ENCODE measurements at places on chromosomes 7 and 10.
A peak's percentile ranks its signal among the peaks of the same experiment; 100 is the strongest.

DNA sequence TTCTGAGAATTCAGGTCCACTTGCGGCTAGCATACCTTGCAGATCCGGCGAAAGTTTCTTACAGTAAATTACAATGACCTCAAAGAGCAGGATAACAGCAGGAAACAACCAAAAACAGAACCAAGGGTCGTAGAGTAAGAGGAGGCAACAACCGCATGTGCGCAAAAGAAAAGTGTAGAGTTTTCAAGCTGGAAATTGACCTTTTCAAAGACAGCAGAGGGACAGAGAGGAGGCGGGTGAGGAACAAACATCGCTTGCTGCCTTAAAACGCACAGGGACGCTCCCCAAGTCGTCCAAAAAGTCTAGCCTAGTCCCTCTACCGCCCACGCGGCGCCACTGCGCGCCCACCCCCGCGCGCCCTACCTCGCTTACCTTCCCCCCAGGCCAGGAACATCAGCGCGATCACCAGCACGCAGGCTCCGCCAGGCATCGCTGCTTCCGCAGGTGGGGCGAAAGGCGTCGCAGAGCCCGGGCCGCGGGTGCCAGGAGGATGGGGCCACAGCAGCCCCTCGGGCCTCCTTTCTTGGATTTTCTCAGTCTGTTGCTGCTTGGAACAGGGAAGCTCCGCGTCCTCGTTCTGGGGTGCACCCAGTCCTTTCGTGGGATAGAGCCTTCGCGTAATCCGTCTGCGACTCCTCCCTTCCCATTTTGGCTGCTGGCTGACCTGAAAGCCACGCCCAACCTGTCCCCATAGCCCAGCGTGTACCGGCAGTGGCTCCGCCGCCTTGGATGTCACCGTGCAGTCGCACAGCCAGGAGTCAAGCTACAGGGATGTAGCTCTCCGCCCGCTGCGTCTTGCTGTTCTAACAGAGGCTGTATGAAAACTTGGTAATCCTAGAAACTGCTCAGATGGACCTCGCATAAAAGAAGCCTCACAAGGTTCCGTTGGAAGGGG is at the start of gene VWDE:
TSS of gene VWDE (minus strand) at position 579 of the 895 bp plus-strand sequence. CDS start at position 430, 149 bp downstream.
- DNase-seq = peak; percentile 19

- DNase-seq = no peak
These were observed 144.2 kb downstream of the MDFIC start for GRCh38 chr7:115066050-115066449.

- no peak for DNase-seq
These were observed 214.2 kb downstream of the GRID1 start for GRCh38 chr10:86152354-86152753.

DNA sequence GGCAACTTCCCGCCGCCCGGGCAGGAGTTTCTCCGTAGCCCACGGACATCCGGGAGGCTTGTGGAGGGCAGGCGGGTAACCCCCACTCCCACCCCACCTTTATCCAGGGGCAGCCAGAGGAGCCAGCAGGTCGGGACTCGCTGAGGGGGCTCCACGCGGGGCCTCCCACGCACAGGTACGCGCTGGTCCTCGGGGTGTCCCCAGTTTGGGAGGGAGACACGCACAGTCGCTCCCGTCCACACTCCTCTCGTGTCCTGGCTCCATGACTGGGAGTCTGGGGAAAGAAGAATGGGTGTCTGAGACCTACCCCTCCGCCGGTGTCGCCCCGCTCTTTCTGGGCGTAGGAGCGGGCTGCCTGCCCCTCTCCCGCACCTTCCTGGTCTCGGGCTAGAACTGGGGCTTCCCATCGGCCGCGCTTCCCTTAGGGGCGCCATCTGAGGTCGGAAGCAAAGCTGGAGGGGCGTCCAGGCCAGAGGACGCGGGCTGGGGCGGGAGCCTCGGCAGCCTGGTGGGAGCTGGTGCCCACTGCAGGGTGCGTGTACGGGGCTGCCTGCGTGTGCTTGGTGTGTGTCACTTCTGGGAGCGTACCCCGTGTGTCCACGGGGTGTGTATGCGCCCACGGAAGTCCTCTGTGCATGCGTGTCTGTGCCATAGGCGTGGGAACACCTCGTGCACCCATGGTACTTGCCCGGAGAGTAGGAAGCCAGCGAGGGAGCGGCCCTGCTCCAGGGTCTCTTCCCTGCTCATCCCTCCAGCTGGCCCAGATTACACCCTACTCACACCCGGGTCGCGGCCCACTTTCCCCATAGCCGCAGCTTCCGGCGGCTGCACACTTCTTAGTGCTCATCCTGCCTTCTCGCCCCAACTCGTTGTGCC is 73.0 kb upstream of the LEP start:
- DNase-seq = no peak

GRCh38 chr7:48292949-48293348 is 121.7 kb downstream of the ABCA13 start:
- no peak for DNase-seq

DNA sequence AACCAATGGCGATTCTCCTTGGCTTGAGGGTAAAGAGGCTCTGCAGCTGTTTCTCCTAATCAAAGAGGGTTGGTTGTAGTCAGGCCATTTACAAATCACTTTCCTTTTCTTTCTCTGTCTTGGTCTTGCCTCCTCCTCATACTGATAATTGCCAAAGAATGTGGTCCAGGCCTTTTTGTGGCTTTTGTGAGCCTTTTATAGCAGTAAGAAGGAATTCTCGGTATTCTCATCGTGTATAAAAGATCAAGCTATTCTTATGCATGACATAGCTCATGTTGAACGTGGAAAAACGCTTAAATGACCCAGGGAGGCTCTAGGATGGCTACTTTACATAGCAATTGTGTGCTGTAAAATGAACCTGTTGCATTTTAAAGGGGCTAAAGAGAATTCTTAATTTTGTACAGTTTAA is 62.6 kb downstream of the RBM20 start:
- DNase-seq = no peak

- peak; percentile 19 for DNase-seq
These were observed 60.8 kb downstream of the CHN2 start for GRCh38 chr7:29255199-29255878.

- DNase-seq = no peak
These were observed 963.3 kb downstream of the LRMDA start for GRCh38 chr10:76394707-76395042.

- no peak for DNase-seq
These were observed 1.1 kb downstream of the JMJD1C start for GRCh38 chr10:63464402-63465292.

GRCh38 chr7:101542527-101543241 is 86.4 kb downstream of the MYL10 start:
- no peak for DNase-seq

DNA sequence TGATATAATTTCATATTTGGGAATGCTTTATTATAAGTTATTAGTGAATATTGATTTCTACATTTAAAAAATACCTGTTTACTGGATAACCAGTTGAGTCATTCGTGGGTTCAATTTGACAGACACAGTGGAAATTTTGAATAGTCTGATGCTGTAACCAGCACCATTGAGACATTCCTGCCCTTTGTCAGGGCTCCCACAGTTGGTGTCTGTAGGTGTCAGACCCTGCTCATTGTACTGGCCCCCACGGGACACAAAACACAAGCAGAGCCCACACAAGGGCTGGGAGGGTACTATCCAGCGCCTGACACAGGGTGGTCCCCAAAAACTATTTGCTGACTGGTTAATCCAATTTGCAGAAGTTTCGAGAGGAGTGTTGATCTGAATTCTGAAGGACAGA is 35.9 kb downstream of the EEPD1 start:
- no peak for DNase-seq

- no peak for DNase-seq
These were observed 76.8 kb upstream of the NANOS1 start for GRCh38 chr10:118952493-118953295.

DNA sequence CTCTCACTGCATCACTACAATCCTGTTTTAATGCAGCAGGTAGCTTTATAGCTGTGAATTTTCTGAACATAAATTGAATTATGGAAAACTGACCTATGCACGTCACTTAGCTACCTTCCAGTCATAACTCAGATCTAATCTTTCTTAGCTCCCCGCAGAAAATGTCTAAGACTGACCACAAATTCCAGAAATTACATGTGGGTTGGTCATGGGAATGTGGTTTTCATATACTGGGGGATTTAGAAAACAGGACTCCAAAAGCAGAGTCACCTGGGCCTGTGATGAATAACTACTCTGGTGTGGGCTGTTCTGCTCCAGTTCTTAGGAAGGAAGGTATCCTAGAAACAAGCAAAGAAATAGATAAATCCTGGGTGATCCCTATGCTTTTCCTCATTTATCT is 178.4 kb upstream of the LRRTM3 start:
- no peak for DNase-seq

GRCh38 chr7:137539111-137539715 is 195.7 kb upstream of the PTN start:
- no peak for DNase-seq

- no peak for DNase-seq
These were observed 47.8 kb downstream of the CDHR3 start for GRCh38 chr7:106010866-106011265.

- DNase-seq = no peak
These were observed 137.8 kb upstream of the TNS3 start for GRCh38 chr7:47719675-47720074.

DNA sequence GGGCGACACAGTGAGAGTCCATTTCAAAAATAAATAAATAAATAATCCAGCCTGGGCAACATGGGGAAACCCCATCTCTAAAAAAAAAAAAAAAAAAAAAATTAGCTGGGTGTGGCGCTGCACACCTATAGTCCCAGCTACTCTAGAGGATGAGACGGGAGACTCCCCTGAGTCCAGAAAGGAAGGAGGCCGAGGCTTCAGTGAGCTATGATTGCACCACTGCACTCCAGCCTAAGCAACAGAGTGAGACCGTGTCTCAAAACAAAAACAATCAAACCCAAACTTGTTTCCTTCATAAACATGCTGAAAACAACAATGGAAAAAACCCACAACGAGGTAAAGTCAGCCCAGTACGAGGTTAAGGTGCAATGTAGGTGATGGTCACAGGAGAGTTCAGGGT is 1.2 kb downstream of the COX19 start:
- no peak for DNase-seq

DNA sequence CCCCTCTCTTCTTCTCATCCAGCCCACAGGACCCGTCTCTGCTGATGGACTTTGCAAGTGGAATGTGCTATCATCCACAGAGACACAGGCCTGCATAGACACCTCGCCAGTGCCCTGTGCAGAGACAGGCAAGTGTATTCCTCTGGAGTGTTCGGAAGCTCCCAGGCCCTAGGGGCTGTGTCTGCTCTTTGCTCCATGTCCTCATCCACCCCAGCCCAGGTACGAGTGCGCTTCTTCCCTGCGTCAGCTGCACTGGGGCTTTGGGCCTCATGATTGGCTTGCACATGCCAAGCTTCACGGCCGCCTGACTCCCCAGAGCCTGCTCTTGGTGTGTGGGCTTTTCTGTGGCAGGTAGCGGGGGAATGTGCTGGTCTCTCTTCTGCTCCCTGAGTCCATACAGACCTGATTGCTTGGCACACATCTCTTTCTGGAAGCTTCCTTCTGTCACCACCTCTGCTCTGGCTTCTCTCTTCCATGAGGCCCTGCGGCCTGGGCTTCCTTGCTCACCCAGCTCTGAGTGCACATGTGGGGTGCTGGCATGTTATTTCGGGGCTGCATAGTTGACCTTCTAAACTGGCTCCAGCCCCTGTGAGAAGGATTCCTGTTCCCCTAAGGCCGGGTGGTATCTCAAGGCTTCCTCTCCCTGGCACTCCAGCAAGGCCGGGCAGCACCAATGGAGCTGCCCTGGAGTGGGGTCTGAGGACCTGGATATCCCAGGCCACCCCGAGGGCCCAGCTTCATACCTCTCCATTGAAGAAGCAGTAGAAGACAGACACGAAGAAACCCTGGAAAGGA is 27.8 kb downstream of the CRHR2 start:
- no peak for DNase-seq

GRCh38 chr10:29749150-29749549 is 114.4 kb upstream of the SVIL start:
- DNase-seq = no peak

- DNase-seq = no peak
These were observed 897.8 kb downstream of the CNTNAP2 start for GRCh38 chr7:147014286-147014955.

GRCh38 chr7:137302081-137302480 is 41.5 kb downstream of the PTN start:
- no peak for DNase-seq

DNA sequence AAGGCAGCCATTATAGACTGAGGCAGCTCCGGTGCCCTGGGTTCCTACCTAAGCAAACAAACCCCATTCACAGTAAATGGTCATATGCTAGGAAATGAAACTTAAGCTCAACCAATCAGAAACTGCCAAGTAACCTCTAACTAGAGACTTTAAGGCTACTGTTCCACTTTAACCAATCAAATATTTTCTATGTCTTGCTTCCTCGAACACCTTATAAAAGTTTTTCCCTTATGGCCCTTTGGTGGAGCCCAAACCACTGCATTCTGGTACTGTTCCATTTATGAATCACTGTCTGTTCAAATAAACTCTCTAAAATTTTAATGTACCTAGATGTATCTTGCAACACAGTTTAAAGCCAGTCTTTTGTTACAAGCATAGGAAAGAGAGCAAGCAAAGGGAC is 361.1 kb downstream of the HGF start:
- DNase-seq = no peak

Data from LNCaP clone FGC (cell line).